Activated CD4-positive, alpha-beta T cell treated with anti-CD3 and anti-CD28 coated beads, Interleukin-2, amount 10 ng/mL, durations not matched to agents 7 days and 5 days (primary cell): ENCODE measurements at places on chromosomes 3 and 15. TPM values are rescaled to one million over a fixed set of nuclear protein-coding genes. Genes with fewer than 3 reads are reported as not detected.

The GP9 gene
- total RNA-seq: not detected

The SPESP1 gene
- total RNA-seq: 0.50 TPM

The LHFPL4 gene
- total RNA-seq: not detected

The CACNA2D3 gene
- total RNA-seq: not detected

The PROK2 gene
- total RNA-seq: 0.98 TPM

The MCF2L2 gene
- total RNA-seq: 5.4 TPM

The LMAN1L gene
- total RNA-seq: 0.87 TPM

The HDC gene
- total RNA-seq: 0.27 TPM

The MUSTN1 gene
- total RNA-seq: not detected

The BCL2A1 gene
- total RNA-seq: 14.2 TPM

DNA sequence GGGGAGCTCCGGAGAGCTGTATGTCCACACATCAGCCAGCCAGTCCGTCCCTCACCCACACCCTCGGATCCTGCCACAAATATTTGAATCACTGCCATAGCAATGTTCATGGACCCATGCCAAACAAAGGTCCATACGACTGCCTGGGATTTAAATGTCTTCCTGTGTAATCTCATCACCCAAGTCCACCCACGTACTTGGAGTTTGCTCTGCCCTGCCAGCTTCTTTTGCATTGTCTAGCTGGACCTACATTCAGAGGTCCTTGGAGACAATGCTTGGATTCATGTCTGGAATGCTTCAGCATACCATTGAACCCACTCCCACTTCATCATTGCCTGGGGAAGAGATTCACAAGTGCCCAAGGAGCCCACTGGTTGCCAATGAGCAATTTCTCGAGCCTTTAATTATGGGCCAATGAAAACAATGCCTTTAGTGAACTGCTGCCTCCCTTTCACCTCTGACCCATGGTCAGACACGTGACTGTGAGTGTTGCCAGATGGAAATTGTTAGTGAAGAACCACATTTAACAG is 90.4 kb upstream of the PHLDB2 start:
- no peak for DNase-seq

DNA sequence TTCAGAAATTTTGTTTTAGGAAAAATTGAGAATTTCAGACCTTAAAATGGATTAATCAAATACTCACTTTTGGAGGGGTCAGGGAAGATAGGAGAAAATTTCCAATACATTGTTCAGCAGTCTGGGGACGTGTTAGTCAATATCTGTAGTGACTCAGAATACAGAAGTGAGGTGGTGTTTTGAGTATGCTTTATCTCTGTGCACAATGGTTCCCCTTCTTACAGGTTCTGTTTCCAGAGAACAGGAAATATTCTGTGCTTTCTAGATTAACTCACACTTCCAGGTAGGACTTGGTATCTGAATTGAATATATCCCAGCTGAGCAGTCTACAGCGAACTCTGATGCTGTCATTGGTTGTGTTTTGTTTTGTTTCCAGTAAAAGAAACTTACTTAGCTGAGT is 30.7 kb upstream of the CCDC54 start:
- no peak for DNase-seq

DNA sequence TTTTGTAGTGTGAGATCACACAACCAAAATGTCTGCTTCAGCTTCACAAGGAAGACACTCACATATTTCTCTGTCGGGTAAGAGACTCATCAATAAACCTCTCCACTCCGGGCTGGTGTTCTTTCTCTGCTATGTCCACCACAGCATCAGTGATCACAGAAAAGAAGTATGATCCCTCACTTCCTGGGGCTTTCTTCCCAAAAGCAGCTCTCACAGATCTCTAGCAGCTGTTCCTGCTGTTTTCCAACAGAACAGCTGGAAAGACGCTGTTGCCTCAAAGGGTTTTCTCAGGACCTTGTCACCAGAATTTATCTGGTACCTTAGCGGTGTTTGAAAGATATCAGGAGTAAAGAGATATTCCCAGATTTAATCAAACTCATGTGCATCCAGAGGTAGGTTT is 46.4 kb downstream of the GATM start:
- no peak for DNase-seq

- DNase-seq: no peak
Observed at GRCh38 chr3:57694146-57694545, 1.3 kb upstream of the DENND6A start.

GRCh38 chr15:37221671-37222145 is 121.4 kb upstream of the MEIS2 start:
- no peak for DNase-seq

GRCh38 chr15:45606841-45607240 is 19.7 kb downstream of the BLOC1S6 start:
- DNase-seq: no peak

- DNase-seq: no peak
Observed at GRCh38 chr3:150828261-150828660, 65.3 kb upstream of the SIAH2 start.

DNA sequence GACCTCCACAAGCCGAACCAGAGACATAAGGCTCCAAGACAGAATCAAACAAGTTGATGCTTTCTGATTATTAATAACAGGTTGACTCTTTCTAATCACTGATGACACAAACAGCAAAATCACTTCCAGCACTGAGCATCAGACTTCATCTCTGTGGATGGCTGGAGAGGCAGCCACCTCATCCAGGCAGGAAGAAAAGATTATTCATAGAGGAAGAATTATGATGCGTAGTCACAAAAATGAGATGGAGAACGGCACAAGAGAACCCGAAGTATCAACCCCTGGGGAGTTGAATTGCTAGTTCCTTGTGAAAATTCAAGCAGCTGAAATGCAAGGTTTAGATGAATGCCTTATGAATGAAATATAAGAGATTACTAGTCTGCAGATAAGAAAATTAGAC is 49.9 kb upstream of the LMCD1 start:
- DNase-seq: no peak

DNA sequence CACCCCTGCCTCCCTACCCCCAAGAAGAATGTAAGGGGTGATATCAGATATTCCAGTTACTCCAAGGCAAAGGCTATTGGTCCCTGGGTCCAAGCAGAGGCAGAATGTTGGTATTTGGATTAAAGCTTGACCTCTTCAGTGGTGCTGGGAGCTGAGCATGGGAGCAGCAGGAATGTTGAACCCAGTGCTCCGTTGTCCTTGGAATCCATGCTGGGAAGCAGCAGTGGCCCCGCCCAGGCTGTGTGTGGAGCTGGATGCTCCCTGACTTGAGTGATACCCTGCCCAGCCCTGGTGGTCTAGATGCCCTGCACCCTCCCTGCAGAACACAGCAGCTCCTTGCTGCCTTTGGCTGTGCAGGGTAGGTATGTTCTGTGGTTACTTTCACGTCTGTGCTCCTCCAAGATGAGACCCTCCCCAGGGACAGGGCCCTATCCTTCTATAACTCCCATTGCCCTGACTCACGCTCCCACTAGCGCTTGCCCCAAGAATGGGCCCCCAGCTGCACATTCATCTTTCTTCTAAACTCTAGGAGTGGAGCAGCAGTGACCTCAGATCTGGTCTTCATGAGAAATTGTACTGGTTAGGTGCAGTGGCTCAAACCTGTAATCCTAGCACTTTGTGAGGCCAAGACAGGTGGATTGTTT is 35.1 kb downstream of the UMPS start:
- no peak for DNase-seq

DNA sequence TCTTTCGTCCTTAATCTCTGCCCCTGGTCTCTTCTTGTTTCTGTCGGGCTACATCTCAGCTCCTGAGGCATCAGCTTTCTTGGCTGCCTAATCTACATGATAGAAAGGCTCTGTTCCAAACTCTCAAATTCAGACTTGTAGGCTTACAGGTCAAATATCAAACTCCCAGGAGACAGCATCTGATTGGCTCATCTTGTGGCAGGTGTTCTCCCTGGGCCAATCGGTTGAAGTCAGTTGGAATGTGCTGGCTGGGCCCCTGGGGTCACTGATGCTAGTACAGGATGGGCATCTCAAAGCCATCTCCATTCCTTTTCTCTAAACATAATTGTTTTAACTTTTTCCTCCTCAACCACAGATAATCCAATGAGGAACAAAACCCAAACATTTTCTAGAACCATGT is 198.7 kb downstream of the CNTN3 start:
- DNase-seq: no peak

DNA sequence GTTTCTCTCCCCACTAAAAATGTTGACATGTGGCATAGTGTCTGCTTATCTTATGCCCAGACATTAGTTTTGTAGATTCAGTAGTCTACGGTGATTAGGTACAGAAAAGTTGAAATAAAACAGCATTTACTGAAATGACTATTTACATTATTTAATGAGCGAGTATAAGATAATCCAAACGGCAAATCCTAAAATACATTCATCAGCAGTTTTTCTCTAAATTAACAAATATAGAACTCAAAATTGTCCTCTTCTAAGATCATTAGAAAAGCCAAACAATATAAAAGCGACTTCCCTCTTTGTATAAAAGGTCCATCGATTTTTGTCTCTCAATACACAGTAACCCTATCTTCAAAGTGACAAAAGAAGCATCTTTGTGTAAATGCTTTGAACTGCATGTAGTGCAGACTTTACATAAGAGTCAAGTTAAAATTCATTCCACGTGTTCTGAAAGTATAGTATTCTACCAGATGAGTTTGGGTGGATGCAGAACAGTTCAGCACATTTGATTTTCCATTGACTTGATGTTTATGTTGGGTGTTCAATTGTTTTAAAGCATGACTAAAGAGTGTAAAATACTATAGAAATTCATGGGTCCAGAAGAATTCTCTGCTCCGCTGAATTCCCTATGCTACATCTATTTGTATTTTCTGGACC is 480.8 kb upstream of the DPH6 start:
- no peak for DNase-seq

DNA sequence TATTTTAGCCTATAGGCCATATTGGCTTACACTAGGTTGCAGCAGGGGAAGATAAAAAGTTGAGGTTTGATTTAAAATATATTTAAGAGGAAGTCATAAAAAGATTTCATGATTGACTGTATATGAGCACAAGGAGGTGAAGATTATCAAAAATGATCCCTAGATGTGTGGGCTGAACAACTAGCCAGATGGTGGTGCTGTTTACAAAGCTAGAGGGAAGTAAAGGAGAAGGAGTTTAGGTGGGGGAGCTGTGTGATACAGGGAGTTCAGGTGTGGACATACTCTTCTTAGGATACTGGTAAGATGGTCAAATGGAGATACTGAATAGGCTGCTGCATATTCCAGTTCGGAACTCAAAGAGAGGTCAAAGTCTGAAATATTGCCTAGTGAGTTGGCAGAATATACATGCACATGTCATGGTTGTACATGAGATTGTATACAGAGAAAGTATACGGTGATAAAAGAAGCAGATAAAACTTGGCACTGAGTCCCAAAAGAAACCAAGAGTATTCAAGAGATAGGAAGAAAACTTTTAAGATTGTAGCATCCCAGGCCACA is 727.8 kb downstream of the NLGN1 start:
- DNase-seq: no peak

DNA sequence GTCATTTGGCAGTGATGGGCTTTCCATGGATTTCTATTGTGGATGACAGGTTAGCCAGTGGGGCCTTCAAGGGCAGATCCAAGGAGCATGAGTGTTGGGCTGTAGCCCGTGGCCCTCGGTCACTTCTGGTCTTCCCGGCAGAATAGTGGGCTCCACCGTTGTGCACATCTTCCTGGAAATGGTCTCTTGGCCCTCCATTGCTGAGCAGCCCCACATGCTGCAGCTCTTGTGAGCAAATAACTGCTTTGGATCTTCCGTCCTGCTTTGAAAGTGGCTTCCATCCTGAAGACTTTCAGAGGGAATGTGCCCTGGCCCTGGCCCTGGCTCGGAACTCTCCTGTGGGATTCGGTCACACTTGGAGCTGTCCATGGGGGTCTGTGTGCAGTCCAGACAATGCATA is 102.8 kb downstream of the SNRPN start:
- DNase-seq: no peak

DNA sequence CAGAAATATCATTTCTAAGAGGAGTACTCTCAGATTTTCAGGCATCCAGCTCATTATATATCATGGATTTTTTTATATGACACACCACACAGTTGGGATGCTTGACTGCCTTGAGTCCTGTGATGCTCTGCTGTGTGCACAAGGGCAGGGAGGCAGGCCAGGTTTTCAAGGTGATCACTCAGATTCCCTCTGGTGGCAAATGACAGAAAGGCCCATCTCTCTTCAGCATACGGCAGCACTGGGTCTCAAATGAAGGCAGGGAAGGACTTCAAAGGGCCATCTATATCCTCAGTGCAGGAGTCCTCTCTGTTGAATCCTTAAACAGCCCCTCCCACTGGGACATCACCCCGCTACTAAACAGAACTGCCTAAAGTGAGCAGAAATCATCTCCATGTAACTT is 54.8 kb upstream of the MYO5C start:
- no peak for DNase-seq

GRCh38 chr3:148748283-148748682 is 50.6 kb downstream of the AGTR1 start:
- DNase-seq: no peak

DNA sequence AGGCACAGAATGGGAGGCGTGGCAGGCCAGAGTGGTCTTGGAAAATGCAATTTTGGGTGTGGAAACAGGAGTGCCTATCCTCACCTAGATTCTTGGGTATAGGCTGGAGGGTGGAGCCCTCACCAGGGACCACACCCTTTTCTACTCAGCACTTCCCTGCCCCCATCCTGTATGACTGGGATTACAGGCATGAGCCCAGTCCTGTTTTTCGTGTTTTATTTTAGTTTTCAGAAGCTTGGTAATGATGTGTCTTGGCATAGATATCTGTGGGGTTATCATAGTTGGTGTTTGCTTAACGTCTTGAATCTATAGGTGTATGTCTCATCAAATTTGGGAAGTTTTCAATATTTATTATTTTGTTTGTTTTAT is 248.7 kb upstream of the CBLB start:
- no peak for DNase-seq

GRCh38 chr15:84791763-84792162 is 25.4 kb upstream of the ALPK3 start:
- DNase-seq: no peak

DNA sequence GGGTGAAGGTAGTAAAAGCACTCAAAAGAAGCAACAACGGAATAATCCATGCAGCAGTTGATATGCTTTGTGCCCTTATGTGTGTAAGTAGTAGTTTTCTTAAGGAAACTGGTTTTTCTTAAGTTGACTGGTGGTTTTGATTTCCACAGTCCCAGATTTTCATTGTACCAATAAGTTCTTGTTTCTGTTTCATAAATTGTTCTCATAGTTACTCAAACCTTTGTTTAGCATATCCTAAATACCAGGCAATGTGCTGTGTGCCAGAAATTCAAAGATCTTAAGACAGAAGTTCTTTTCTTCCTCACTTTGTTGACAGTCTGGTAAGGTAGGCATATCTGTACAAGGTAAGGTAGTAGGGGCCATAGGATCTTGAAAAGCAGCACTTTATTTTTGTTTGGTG is 40.0 kb downstream of the DNAJC13 start:
- DNase-seq: no peak

DNA sequence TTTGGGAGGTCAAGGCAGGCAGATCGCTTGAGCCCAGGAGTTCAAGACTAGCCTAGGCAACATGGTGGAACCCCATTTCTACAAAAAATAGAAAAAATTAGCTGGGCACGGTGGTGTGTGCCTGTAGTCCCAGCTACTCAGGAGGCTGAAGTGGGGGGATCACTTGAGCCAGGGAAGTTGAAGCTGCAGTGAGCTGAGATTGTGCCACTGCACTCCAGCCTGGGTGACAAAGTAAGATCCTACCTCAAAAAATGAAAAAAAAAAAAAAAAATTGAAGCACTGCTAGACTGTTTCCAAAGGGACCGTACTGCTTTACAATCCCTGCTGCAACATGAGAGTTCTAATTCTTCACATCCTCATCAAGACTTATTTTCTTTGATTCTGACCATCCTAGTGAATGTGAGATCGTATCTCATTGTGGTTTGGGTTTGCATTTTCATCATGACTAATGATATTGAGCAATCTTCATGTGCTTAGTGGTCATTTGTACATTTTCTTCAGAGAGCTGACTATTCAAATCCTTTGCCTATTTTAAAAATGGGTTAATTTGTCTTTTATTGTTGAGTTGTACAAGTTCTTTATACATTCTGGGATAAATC is 10.8 kb downstream of the CMTM8 start:
- DNase-seq: no peak
